ENCODE measurements at places on chromosomes 7 and 10.
A peak's percentile ranks its signal among the peaks of the same experiment; 100 is the strongest.

DNA sequence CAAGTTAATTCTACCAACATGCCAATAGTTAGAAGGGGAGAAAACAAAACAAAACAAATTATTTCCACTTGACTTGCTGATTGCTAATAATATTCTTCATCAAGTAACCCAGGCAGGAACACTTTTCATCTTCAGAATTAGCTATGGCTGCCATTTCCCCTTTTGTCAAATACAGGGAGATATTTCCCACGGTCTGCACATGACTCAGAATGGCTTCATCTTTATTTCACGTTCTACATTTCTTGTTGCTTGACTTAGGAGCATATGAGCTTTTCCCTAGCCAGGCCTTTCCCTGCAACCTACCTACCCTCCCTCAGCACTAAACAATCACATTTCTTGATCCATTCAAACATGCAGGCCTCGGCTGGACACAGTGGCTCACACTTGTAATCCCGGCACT is 6.5 kb downstream of the CPVL start:
- no peak for DNase-seq

DNA sequence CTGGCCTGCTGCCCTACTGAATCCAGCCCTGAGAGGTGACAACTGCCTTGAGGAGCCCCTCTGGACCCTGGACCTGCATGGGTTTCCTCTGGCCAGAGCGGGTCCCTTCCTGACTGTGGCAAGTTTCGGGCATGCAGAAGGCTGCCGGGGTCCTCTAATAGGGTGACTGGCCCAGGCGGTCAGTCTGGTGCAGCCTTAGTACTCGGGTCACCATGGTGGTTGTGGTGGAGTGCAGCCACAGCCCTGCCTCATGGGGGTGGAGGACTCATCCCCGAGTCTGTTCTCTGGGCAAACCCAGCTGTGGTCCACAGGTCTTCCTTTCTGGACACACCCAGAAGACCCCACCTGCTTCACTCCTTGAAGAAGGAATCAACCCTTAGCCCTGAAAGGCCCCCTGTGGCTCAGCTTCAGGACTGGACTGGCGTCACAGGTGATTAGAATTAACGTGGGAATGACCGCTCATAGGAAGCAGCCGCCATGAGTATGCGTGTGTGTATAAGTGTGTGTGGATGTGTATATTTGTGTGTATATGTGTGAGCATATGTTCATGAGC is 28.7 kb downstream of the RAMP3 start:
- no peak for DNase-seq

GRCh38 chr10:44458671-44459413 is 73.9 kb upstream of the CXCL12 start:
- no peak for DNase-seq

- DNase-seq: no peak
Measured at GRCh38 chr10:74153123-74153522, 2.1 kb downstream of the ADK start.

- DNase-seq: no peak
Measured at GRCh38 chr7:778968-779451, 51.9 kb upstream of the PRKAR1B start.

DNA sequence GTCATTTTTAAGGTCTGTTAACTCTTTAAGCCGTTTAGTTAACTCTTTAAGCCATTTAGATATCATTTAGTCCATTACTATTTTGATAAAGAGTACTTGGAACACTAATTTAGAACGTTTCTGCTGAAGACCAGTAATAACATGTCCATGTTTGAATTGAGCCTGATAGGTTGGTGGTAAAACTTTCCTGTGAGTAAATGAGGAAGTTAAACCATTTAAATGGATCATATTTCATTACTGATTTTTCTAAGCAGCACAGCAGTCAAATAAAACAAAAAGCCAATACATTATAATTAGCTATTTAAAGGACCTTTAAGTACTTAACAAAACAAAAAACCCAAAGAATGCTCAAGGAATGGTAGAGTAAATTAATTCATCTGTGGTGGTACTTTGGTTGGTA is 29.4 kb downstream of the PHTF2 start:
- no peak for DNase-seq

- no peak for DNase-seq
Measured at GRCh38 chr7:20241194-20241910, 24.2 kb upstream of the MACC1 start.

GRCh38 chr10:96244354-96244753 is 27.0 kb downstream of the BLNK start:
- no peak for DNase-seq

DNA sequence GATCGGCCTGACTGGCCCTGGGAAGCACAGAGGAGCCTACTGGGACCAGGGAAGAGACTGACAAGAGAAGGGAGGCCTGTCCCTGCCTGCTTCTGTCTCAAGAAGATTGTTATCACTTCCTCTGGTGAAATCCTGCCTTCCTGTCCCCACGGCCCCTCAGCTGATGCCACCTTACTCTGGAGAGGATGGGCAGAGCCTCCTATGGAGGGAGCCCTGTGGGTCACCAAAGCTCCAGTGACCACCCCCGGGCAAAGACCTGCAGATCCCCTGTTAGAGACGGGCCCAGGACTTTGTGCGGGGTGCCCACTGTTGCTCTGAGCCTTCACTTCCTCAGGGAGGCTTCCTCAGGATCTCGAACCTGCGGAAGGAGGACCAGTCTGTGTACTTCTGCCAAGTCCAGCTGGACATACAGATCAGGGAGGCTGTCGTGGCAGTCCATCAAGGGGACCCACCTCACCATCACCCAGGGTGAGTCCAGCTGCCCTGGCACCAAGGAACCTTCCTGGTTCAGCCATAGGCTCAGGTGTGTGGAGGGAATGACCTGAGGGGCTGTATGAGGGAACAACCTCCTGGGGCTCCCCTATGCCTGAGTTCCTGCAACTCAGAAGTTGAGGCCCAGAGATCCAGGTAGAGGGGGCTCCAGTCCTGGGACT is 1.4 kb upstream of the PILRB start:
- no peak for DNase-seq

GRCh38 chr10:43218206-43218950 is 48.5 kb downstream of the RASGEF1A start:
- no peak for DNase-seq

GRCh38 chr7:151900986-151901621 is 24.2 kb upstream of the PRKAG2 start:
- DNase-seq: no peak

DNA sequence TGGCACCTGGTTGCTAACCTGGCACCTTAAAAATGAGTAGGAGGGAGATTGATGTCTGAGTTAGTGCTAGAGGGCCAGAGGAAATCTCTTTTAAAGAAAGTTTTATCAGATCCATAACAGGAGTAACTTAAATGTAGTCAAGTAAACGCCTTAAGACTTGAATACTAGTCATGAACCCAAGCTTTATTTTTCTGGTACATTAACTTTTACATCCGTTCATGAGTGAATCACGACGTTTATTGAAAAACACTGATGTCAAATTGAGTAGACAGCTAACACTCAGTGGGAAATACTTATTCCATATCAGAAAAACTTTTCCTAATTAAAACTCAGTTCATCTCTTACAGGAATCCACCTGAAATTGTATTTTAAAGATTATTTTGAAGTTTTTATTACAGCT is 6.9 kb upstream of the LAMB1 start:
- no peak for DNase-seq

GRCh38 chr7:123154231-123154860 is 45.4 kb downstream of the SLC13A1 start:
- DNase-seq: peak; percentile 75

DNA sequence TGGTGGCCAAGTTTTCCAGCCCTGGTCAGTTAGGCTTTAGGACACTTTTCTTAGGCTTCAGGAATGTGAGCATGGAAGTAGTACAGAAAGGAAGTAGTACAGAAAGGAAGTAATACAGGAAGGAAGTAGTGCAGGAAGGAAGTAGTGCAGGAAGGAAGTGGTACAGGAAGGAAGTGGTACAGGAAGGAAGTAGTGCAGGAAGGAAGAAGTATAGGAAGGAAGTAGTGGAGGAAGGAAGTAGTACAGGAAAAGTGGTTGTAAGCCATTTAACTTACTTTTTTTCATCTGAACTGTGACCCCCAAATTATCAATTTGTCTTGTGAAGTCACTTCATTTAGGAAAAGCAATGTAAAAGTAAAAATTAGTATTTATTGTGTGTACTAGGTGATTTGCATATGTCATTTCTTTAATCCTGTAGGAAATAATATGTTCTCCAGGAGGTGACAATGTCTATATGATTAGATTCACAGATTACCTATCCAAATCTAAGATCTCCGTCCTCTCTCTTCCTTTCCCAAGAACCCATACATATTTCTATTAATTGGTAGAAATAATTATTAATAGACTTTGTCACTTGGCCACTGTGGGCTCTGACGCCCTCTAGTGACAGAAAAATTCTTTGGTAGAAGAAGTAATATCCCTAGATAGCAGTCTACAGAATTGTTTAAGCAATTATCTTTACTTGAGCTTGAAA is 3.9 kb upstream of the FAS start:
- peak; percentile 10 for DNase-seq

GRCh38 chr7:157686285-157686894 is 349.6 kb downstream of the DNAJB6 start:
- no peak for DNase-seq

DNA sequence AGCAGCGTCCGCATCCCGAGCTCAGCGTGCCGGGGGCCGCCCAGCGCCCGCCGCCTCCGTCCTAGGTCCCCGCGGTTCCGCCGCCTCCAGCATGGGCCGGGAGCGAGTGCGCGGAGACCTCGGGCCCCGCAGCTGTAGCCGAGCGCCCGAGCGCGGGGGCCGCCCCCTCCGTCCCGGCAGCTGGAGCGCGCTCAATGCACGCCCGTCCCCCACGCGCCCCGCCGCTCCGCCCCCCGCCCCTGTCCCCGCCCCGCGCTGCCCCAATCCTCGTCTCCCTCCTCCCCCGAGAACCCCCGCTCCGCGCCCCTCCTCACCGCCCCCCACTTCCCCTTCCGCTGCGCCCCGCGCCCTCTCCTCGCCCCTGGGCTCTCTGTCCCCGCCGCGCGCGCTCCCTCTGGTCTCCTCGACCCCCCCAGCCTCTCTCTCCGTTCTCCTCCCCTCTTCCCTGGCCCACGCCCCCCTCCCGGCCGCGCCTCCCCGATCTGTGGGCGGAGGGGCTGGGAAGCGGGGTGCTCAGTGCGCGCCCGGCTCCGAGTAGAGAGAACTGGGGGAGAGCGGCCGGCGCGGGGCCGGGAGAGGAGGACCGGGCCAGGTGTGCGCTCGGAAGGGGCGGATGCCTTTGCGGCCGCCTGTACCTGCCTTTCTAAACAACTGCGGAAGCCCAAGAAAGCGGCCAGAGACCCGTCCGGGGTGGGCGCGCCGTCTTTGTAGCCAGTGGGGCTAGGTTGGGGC is at the start of gene VIPR2:
Gene VIPR2 (minus strand): TSS at position 110 of the 732 bp plus-strand sequence. CDS start 96 bp downstream, at position 14.
- DNase-seq: no peak

- no peak for DNase-seq
Measured at GRCh38 chr7:34939175-34939574, 98.1 kb downstream of the DPY19L1 start.

DNA sequence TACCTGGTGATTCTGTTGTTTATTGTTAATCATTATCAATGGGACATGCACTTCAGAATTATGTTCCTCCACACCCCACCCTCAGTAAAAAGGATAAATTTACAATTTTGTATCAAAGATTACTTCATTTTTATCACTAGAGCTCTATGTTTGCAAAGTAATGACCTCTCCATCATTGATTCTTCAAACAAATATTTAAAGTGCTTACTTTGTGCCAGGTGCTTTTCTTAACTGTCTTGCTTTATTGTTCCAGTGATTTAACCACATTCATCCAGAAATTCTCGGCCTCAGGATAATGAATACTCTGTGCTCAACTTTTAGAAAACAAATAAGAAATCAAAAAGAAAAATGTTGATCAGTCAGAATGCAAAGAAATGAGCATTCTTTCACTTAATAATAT is 144.9 kb upstream of the FOXP2 start:
- no peak for DNase-seq

DNA sequence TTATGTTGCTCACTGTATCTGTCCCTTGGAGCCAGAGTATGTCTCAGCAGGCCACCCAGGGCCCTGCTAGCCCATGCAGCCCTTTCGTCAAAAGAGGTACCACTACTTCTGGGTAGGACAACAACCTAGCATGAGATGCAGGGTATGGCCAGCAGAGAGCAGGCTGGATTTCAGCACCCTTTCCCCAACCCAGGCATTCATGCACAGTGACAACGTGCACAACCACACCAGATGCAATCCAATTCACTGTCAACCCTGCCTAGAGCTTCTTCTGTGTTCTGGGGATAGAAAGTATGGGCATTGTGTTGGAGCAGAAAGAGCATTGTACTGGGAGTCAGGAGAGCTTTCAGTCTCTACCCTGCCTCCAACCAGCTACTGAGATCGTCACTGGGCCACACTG is 37.9 kb downstream of the JAZF1 start:
- no peak for DNase-seq

- DNase-seq: peak; percentile 15
Measured at GRCh38 chr7:142587578-142588191, 161.6 kb upstream of the PRSS1 start.

GRCh38 chr7:7720750-7721621 is 2.6 kb upstream of the RPA3 start:
- no peak for DNase-seq

DNA sequence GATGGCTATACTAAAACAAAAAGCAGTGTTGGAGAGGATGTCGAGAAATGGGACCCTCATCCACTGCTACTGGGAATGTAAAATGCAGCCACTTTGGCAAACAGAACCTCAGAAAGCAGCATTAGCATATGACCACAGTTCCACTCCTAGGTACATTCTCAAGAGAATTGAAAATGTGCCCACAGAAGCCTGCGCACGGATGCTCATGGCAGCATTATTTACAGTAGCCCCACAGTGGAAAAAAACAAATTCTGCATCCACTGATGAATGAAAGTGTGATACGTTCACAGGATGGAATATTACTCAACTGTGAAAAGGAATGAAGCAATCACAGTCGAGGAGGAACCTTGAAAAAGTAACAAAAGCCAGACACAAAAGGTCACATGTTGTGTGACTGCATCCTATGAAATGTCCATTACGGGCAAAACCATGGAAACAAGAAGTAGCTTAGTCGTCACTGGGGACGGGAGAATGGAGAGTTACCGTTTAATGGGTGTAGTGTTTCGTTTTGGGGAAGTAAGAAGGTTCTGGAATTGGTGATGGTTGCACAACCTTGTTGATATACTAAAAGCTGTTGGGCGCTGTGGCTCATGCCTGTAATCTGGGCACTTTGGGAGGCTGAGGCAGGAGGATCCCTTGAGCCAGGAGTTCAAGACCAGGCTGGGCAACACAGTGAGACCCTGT is 2.5 kb upstream of the UPK3B start:
- no peak for DNase-seq

GRCh38 chr10:65751218-65751617 is 1174.6 kb upstream of the LRRTM3 start:
- no peak for DNase-seq

DNA sequence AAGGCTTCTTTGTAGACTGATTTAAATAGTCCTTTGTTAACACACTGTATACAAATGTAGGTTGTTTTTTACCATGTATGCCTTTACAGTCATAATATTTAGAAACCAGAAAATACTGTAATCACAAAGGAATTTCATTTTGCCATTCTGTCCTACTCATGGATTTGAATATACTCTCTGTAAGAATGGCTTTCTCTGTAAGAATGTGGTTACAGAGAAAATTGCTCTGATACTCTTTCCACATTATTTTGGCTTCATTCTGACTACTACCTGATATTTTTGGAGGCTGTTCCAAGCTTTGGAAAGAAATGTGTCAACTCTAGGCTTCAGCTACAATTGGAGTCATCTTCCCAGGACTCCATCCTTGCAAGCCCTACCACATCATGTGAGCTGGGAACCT is 23.5 kb downstream of the CH25H start:
- no peak for DNase-seq

GRCh38 chr7:134900166-134900982 is 85.9 kb upstream of the AGBL3 start:
- no peak for DNase-seq

- DNase-seq: no peak
Measured at GRCh38 chr10:62121187-62121530, 147.5 kb downstream of the RTKN2 start.

GRCh38 chr7:32158076-32158475 is 87.9 kb upstream of the PDE1C start:
- no peak for DNase-seq
